HepG2 (cell line): ENCODE measurements at places on chromosomes 1 and 21. TPM values are rescaled to one million over a fixed set of nuclear protein-coding genes. Genes with fewer than 3 reads are reported as not detected.

DNA sequence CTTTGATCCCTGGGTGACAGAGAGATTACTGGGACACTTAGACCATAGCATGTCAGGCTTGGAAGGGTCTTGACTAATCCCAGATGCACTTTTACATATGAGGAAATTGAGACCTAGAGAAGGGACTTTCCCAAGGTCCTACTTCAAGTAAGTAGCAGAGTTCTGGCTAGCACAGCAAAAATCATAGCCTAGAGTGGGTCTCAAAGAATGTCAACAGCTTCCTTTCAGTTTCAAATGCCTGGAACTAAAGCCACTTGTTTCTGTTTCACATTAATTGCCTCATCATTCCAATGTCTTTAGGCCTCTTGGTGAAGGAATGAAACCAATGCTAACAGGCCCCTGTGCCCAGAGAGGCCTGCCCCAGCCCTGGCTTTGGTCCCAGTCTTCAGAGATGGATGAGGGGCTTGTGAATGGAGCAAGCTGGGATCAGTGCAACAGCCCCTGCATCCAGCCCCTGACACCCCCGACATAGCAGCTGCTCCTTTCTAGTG lies 26.6 kb downstream of the ATF3 start:
- no peak for DNase-seq

- DNase-seq, result no peak
Measured at GRCh38 chr1:185070051-185070450, 24.7 kb downstream of the RNF2 start.

- no peak for DNase-seq
Measured at GRCh38 chr1:15937146-15937545, 38.8 kb downstream of the ZBTB17 start.

- DNase-seq, result no peak
Measured at GRCh38 chr1:90012300-90012699, 17.4 kb downstream of the ZNF326 start.

GRCh38 chr1:57167997-57168396 lies 202.2 kb upstream of the C8B start:
- DNase-seq, result no peak

DNA sequence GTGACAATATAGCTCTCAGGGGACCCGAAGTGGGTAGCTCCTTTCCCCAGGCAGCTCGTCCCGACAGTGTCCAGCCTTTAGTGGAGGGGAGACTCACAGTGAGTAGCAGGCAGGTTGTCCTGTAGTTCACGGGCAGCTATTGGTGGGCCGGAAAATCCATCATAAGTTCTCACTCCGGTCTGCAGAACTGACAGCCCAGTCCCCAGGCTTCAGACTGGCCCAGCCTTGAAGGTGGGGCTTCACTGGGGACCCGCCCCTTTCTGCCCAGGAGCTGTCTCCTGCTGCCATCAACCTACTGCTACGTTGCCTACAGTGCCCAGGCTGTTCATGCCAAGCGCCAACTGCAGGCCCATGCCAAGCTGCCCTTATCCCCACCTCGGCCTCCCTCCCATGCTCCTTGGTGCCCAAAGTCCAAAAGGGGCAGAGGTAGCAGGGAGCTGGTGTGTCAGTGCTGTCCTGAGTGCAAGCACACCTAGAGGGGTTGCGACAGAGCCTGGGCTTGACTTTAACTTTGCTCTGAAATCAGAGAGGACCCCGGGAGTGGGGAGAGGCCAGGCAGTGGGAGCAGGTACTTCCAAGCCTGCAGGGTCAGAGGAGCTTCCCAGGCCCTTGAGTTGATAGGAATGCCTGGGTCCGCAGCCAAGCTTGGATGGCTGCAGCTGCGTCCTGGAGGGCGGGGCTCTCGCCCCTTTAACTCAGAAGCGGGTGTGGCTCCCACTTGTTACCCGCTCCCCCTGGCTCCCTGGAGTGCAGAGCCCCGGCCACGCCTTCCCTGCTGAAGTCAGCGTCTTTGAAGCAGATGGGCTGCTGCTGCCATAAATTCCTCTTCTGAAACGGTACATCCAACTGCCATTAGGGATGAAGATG lies 1144.3 kb upstream of the NCAM2 start:
- no peak for DNase-seq

DNA sequence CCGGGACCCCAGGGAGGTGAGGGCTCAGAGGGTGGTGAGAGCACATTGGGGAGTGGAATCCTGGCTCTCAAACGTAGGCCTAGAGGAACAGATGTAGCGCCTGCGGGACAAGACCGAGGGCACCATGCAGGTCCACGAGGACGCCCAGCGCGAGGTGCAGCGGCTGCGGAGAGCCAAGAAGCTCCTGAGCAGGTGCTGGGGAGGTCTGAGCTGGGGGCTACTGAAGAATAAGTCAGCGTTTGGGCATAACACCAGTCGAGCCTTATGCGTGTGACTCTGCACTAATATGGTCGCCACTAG lies 2.6 kb upstream of the NBPF3 start:
- no peak for DNase-seq

DNA sequence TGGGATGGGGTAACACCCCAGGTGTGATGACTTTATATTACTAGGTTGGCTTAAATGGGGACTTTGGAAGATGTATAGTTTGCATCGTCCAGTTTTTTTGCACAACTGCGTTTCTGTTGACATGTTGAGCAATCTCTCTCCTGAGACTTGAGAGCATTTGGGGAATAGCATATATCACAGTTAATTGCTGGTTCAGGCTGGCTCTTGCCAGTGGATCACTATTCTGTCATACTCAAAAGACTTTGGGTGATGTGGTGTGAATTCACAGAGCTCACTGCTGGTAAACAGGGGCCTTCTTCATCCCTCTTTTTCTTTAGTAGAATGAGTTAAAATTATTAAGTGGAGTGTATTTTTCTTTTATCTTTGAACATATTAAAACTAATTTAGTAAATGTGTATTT lies 44.3 kb downstream of the LHX9 start:
- DNase-seq, result no peak

- DNase-seq, result no peak
Measured at GRCh38 chr21:27292783-27293182, 325.9 kb upstream of the ADAMTS5 start.

DNA sequence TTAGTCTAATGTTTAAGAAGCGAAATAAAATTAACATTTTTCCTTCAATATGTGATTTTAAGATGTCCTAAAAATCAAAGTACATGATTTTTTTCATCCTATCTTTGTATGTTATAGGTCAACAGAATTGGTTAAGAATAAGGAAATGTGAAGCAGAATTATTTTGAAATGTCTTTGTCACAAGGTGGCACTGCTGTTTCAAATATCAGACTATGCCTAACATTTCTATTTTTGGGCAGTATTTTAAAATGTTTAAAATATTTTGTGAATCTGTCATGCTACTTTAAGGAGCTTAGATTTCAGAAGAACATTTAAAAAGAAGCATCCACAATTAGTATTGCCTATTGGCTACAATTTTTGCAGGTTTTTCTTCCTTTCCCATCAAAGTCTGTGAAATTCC lies 38.7 kb downstream of the AMY1C start:
- DNase-seq, result no peak

- DNase-seq, result no peak
Measured at GRCh38 chr1:41648230-41648629, 163.7 kb upstream of the EDN2 start.

DNA sequence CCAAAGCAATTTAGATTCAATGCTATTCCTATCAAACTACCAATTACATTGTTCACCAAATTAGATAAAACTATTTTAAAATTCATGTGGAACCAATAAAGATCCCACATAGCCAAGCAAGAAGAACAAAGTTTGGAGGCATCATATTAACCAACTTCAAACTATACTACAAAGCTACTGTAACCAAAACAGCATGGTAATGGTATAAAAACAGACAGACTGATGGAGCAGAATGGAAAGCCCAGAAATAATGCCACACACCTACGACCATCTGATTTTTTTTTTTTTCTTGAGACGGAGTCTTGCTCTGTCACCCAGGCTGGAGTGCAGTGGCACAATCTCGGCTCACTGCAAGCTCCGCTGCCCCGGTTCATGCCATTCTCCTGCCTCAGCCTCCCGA lies 7.1 kb downstream of the ZNF124 start:
- no peak for DNase-seq

GRCh38 chr21:39666681-39667315 lies 54.1 kb downstream of the B3GALT5 start:
- no peak for DNase-seq

DNA sequence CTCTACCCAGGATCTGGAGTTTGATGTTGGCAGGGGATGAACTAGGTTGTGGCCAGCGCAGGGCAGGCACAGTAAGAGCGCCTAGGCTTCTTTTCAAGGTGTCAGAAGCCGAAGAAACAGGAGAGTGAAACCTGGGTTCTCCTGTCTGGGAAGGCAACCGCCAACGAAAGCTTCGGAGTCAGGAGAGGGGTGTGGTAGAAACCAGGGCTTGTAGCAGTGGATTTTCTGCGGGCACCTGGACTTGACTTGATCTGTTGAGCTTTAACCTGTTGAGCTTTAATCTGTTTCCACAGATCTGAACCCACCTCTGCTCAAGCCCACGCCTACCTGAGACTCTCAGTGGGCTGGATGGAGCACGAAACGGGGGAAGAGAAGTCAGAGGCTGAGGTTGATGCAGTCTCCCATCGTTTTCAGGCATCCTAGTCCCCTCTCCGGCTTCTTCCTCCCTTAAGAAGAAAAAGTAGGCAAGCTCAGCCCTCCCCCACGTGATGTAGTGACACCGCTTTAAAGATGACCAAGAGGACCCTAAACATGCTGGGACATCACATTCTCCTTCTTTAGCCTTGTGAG lies 9.3 kb downstream of the HLX start:
- no peak for DNase-seq

- DNase-seq, result peak; percentile 27
Measured at GRCh38 chr1:940107-941014, 16.6 kb downstream of the SAMD11 start.

- DNase-seq, result no peak
Measured at GRCh38 chr1:166007176-166007575, 159.6 kb downstream of the FAM78B start.

DNA sequence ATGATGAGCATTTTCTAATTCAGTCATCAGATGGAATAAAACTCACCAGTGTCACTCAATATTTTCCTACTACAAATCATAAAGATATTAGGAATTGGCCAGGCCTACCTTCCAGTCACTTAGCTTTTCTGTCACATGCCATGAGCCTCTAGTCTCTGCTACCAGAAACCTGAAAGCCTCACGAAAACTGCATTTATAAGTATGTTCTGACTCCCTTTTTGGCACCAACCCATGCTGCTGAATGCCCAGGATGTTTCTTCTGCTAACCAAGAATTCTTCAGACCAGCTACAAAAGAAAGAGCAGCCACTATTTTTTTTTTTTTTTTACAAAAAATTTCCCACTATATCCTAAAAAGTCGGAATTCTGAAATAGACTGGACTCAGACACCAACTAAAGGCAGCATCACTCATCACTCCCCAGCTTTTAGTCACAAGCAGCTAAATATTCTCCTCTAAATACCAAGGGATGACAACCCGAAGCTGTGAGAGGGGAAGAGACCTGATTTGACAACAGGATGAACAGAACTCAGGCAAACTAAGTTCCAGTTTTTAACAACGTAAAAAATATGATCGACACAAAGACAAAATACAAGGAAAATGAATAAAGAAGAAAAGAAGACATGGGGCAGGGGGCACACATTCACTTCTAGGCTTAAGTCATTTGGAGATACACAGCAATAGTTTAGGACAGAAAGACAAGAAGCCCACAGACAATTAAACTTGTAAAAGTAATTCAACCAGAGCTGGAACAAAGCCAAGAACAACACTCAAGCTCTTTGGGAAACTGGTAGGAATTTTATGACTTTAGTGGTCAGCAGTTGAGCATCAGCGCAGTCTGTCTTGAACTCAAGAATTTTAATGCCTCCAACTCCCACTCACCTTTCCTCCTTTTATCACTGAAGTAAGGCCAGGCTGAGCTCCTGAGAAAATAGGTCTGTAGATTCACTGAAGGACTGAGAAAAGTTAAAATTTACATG lies 1.7 kb downstream of the DCAF8 start:
- DNase-seq, result peak; percentile 16

DNA sequence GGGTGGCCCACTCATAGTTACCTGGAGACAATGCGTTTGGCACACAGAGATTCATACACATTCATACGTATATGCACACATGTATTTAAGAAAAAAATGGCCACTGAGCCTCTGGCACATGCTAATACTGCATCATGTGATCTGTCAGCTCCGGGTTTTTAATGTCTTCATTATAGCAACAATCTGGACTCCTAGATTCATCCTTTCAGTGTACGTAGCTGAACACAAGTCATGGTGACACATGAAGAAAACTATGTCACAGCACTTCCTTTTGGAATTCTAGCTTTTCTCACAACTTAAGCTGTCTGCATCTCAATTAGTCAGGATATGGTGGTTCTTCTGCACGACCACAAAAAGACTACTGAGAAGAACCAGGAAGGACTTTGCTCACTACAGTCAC lies 24.7 kb downstream of the HSF2BP start:
- no peak for DNase-seq

DNA sequence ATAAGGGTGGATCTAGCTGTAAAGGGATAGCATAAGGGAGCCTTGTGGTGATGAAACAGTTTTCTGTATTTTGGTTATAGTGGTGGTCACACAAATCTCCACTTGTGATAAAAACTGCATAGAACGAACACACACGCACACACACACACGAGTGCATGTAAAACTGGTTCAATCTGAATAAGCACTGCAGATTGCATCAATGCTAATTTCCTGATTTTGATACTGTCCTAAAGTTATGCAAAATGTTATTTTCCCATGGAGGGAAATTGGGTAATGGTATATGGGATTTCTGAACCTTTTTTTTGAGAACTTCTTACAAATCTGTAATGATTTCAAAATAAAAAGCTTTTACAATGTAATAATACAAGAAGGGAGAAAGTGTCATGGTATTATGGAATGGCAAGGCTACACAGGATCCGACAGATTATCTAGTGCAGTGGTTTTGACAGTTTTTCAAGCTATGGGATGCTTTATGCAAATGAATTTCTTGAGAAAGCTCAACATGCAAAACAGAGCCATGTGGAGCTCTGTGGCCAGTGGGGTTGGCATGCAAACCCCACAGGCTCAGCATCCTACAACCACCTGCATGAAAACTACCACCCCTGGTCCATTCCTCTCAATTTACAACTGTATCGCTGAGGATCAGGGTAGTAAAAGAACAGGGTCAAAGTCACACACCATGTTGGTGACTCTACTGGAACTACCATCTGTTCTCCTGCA lies 18.8 kb downstream of the SLC41A1 start:
- no peak for DNase-seq

DNA sequence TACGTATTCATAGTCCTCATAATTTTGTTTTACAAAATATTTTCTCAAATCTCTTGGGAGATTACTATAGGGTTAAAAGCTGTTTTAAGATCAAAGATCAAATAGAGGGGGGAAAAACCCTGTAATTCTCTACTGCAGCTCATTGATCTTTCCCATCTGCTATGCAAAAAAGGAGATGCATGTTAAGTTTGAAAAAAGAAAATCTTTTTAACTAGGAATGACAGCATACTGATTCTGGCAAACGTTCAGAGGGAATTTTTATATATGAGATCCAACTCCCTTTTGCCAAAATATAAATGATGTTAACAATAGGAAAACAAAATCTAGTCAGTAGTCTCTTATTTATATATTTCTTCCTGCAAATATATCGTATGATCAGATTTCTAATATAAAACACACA lies 69.1 kb downstream of the SMYD3 start:
- no peak for DNase-seq

- no peak for DNase-seq
Measured at GRCh38 chr1:66494482-66494881, 39.5 kb upstream of the SGIP1 start.

The KIF26B gene
- 0.03 and 0.09 TPM in 2 replicates for total RNA-seq

The CEP170 gene
- 28.6 and 36.9 TPM in 2 replicates for total RNA-seq

The SLFNL1 gene
- total RNA-seq, result 0.07 TPM in 1 of 2 replicates, not detected in the other

The OR10K1 gene
- not detected in 2 replicates for total RNA-seq

The NBPF26 gene
- 3.9 and 6.4 TPM in 2 replicates for total RNA-seq

The CHML gene
- total RNA-seq, result 16.7 and 21.0 TPM in 2 replicates

The IL12RB2 gene
- total RNA-seq, result not detected in 2 replicates

The MRPL55 gene
- total RNA-seq, result 92.9 and 97.9 TPM in 2 replicates

The CRYBG2 gene
- total RNA-seq, result 0.39 and 1.3 TPM in 2 replicates

The FMN2 gene
- not detected in 2 replicates for total RNA-seq
